ENCODE measurements at places on chromosomes 2 and 18.

DNA sequence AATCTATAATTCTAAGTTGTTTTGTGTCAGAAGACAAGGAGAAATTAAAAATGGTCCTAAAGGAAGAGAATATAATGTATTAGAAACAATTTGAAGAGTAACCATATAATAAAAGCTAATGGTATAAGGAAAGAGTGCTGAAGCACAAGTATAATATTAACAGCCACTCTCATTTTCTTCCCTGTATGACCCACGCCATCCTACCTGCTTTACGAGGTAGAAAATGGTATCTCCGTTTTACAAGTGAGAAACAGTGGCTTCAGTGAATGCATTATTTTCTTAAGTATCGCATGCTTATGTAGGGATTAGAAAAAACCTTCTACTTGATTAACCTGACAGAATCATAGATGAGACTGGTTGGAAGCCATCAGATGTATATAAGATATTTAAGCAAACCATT is 266.2 kb downstream of the CCDC102B start:
- no peak for DNase-seq

GRCh38 chr18:9147440-9148202 is 11.0 kb downstream of the ANKRD12 start:
- peak; percentile 53 for DNase-seq

DNA sequence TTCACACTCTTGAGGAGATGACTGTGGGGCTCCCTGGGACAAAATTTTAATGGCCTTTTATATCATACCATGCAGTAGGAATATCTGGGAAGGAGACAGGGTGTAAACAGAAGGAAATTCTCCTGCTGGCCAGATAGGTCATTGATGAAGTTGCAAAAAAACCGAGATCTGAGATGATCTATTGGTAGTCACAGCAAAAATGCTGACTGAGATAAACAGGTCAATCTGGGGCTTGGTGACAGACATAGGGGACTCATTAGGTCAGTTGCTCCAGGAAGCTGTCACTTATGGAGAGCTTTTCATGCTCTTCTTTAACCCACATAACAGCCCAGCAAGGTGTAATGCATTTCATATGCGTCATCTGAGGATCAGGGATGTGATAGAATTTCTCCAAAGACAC is 2.6 kb upstream of the IL36A start:
- no peak for DNase-seq

DNA sequence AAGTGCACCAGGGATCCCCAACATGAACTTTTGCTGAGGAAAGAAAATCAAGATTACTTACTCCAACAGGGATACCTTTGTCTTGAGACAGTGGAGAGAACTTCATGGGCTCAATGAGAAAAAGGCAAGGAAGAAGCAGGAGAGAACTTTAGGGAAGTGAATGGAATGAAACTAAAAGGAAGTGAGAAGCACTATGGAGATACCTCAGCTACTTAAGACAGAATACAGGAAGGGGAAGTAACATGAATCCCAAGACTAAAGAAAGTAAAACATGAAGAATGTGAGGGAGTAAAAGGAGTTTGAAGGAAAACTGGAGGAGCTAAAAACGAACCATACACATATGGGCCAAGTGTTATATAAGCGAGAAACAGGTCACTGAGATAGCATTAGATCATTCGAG is 32.4 kb upstream of the ACTR3 start:
- no peak for DNase-seq

GRCh38 chr18:13278062-13278630 is 59.6 kb downstream of the LDLRAD4 start:
- no peak for DNase-seq

GRCh38 chr2:30487603-30488002 is 40.6 kb downstream of the LCLAT1 start:
- DNase-seq, result no peak

DNA sequence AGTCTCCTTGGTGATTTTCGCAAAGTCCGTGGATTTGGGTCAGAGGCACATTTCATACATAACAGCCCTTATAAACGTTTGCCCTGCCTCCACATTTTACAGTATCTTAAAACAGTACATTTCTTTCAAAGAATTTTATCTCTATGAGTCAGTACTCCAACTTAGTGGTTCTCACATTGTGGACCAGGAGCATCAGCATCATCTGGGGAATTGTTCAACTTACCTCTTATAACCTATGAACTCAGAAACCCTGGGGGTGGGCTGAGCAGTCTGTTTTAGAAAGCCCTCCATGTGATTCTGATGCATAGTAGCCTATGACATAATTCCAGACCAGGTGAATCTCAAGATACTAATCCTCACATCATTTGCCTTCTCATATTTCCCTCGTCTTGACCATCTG is 12.4 kb downstream of the SUPT7L start:
- DNase-seq, result no peak

DNA sequence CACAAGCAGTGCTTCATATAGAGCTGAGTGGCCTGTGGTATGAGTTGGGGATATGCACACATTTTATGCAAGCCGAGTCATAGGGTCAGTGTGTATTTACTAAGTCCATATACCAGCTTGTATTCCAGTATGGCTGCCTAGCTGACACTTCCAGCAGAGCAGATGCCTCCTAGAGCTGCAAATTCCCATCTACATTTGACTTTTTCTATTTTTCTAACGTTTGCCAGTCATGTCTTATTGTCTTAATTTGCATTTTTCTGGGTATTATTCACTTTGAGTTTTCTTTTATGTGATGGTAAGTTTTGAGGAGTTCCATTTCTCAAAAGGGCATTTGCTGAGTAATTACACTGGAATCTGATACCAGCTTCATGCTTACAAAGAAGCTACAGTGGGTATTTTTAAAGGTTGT is 334.5 kb upstream of the CDH2 start:
- no peak for DNase-seq

- DNase-seq, result no peak
These were observed 51.4 kb upstream of the IL1R1 start for GRCh38 chr2:102091121-102091520.

- no peak for DNase-seq
These were observed 148.9 kb upstream of the EPAS1 start for GRCh38 chr2:46148369-46148736.

DNA sequence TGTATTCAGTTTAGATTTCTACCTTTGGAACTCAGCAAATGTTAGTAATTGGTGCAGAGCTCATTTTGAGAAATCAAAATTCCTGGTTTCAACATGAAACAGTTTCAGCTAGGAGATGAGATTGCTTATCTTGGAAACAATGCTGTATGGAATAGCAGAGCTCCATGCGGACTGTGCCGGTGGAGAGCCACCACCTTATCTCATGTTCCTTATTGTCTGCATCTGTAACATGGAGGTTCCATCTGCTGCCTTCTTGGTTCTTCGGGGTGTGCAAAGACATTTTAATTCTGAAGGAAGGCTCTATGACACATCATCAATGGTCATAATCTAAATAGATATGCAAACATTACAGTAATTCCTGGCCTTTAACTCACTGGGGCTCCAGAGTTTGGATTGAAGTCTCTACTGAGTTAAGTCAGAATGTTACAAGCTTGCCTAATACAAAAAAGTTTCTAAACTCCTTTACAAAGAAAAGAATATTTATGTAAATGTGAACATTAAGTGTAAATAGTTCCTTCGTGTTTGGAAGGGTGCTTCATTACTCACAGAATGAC is 65.3 kb downstream of the PRKRA start:
- DNase-seq, result no peak

- DNase-seq, result no peak
These were observed 16.3 kb downstream of the ODC1 start for GRCh38 chr2:10431797-10432196.
